ENCODE measurements at places on chromosomes 12 and 14. TPM values are rescaled to one million over a fixed set of nuclear protein-coding genes. Genes with fewer than 3 reads are reported as not detected.

DNA sequence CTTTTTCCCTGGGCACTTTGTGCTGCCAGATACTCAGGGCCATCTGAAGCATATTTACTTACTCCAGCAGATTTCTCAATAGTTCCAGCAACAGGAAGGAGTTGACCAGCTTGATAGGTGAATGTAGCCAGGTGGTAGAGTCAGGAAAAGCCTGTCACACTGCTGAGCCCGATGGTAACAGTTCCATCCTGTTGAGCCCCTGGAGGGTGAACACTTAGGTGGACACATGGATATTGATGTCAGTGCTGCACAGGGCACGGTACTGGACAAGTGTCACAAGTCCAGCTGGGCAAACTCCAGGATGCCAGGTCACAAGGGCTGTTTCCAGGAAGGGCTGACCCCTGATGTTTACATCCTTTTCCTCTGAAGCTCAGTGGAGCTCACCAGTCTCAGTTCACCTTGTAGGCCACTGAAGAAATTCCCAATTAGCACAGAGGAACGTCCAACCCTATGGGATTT, 2.3 kb upstream of the SMOC1 start:
- no peak for DNase-seq

DNA sequence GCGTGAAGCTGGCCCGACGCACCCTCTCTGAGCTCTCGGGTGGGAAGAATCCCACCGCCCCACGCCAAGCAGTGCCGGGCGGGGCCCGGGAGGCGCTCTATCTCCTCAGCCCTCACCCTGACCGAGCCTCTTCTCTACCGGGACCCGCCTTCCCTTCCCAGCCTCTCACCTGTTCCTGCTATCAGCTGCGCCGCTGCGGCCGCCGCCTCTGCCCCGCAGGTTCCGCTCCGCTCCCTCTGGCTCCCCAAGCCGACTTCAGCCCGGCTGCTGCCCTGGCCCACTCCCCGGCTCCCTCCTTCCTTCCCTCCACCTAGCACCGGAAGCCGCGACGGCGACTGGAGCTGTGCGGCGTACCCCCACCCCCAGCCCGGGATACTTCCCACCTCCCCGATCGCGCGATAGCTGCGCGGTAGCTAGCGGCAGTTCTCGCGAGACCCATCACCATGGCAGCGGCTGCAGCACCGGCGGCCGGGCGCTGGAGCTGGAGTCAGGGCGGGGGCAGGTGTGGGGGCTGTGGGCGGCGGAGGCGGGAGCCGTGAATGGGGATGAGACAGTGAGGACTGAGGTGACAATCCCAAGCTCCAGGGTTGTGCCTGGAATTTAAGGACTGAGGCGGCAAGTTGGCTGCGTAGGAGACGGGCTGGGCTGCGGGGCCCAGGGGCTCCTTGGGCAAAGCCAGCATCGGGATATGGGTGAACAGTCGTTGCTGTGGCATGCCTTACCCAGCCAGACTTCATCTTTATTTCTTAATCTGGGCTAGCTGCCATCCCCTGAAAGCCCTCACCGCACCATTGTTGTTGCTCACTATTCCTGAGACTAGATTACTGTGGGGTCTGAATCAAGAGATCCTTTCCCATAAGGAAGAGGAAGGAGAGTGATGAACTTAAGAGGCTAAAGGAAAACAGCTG, at the start of gene ARF3:
Gene ARF3 (minus strand): TSS at position 347 of the 908 bp plus-strand sequence. CDS start 16,392 bp downstream, outside the sequence.
- DNase-seq = peak; percentile 98

GRCh38 chr14:70893858-70894291, 13.4 kb upstream of the PCNX1 start:
- DNase-seq = no peak

DNA sequence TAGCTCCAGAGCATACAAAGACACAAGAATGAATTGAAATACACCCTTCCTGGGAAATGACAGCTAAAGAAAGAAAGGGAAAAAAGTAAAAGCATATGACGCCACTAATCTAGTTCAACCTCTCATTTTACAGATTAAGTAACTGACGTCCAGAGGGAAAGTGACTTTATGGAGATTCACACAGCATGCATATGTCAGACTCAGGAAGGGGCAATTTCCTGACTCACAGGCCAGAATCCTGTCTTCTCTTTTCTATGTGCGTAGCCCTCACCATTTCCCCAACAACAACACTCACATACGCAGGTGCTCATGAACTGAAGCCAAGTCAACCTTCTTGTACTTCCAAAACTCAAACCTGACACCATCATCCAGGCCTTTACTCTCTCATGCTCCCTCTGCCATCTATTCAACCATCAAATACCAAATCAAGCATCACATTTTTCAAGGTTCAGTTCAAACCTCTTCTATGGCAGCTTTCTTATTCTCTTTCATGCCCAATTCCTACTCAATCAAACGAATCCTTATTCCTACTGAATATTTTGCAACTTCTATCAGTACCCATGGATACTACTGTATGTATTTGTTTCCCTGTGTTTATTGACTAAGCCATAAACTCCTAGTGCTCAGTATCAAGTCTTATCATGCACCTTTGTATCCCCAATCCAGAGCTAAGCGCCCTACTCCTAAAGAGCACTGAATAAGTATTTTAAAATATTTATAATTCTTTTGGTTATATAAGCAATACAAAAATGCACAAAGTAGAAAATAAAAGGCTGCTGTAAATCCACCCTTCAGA, 52.8 kb downstream of the STXBP6 start:
- no peak for DNase-seq

DNA sequence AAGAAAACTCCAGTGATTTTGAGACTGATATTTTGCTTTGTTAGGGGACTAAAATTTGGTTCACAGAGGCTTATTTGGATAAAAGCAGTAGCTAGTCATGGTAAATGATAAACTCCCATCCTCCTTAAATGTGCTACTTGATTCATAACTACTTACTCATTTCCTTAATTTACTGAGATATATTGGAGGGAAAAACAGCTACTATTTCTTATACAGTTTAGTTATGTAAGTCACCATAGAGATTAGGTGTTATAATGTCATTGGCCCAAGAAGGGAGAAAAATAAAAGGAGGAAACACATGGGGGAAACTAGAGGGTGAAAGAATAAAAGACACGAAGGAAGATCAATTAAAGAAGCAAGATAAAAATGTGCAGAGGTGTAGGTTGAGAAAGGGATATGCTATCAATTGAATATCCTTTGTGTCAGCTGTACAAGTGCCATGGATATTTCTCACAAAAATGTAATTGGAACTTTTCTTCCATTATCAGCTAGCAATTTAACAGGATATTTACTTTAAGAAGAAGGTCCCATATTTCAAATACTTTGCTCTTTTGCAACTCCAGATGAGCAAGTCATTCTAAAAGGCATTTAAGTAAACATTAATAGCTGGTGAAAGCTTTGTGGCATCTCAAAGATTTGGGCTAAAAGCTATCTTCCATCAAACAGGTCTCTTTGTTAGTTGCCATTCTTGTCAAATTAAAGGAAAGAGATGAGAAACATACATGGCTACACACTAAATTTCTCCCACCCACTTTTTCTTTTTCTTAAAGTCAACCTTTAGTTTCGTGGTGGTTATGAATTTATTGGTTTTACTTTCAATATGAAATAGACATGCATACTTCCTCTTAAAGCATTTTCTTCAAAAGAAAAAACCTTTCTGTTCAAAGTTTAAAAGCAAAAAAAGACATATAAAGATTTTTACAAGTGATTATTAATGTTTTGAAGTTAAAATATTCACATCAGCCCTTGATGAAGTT, 439.5 kb downstream of the CCER1 start:
- no peak for DNase-seq

Gene CCDC177
- total RNA-seq = not detected

DNA sequence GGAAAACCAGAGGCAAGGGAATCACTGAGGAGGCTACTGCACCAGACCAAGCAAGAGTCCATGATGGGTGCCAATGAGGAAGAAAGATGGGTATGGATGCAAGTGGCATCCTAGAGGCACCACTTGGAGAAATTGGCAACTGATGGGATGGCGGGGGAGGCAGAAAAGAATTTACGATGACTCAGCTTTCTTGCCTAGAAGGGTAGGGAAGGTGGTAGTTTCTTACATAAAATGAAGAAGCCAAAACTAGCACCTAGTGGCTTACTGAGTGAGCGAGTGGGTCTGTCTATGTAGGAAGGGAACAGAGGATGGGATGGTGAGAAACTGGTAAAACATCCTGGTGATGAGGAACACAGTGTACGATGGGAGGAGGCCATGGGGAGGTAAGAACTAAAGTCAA, 80.8 kb downstream of the CIT start:
- DNase-seq = no peak

DNA sequence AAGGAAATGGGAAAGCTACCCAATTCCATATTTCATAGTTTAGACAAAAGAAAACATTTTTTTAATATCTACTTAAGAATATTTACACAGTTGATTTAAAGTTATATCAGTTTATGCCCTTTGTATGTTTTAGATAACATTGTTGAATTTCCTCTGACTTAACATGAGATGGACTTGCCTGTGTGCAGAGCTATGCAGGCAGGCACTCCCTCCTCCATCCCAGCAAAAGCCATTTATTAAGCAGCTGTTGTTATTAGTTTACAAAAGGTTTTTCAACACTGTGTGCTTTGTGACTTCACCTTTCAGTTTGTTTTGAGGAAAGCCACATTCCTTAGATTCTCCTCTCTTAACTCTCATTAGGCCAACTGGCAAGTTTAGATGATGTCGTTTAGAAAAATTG, 337.5 kb upstream of the PDE3A start:
- no peak for DNase-seq

GRCh38 chr14:22484632-22485031, 104.4 kb downstream of the DAD1 start:
- DNase-seq = no peak

DNA sequence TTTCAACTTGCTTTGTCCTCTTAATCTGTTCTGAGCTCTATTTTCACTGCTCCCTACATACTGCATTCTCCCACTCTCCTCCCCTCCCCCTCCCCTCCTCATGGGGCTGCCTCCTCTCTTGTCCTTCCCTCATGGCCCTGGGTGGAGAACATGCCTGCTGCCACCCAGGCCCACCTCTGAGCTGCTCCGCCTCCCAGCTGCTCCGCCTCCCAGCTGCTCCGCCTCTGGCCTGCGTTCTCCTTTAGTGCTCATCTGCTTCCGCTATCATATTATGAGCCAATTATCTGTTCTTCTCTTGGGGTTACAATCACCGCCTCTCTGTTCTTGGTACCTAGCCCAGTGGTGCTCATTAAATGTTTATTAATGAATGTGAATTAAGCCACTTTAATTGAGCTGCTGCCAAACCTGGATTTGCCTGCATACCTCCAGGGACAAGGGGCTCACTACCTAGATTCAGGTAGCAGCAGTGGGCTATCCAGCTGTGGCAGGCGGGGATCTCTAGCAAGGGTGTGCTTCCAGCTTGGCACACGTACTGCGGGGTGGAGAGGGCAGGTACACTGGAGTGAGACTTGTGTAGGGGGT, 32.0 kb upstream of the FAM181A start:
- DNase-seq = no peak

DNA sequence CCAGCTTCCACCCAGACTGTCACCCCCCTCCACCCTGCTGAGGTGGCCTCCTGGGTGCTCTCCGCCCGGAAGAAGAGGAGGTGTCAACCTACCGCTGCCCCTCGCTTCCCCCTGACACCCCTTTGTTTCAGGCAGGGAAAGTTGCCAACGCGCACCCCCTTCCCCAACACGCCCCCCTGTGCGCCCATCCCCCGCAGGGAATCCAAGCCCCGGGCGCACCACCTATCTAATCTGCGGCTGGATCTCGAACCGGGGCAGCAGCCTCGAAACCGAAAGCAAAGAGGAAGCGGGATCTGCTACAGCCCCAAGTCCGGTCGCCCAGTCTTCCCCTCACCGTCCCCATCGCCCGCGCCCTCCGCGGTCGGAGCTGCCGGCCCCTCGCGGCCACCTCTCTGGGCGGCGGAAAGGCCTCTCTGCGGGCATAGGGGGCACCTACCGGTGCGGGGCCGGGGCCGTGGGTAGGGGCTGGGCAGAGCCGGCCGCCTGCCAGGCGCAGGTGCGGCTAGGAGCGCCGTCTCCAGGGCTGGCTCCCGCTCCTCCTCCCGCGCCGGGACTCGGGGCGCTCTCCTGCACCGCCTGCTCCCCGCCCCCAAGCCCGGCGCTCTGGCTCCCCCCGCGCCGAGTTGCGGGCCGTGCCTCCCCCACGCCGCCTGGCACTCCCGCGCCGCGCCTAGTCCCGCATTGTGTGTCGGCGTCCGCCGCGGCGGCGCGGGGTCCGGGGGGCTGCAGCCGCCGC, 18.3 kb upstream of the PLEKHH1 start:
- peak; percentile 74 for DNase-seq

GRCh38 chr14:96538097-96538989, 36.2 kb downstream of the PAPOLA start:
- no peak for DNase-seq

DNA sequence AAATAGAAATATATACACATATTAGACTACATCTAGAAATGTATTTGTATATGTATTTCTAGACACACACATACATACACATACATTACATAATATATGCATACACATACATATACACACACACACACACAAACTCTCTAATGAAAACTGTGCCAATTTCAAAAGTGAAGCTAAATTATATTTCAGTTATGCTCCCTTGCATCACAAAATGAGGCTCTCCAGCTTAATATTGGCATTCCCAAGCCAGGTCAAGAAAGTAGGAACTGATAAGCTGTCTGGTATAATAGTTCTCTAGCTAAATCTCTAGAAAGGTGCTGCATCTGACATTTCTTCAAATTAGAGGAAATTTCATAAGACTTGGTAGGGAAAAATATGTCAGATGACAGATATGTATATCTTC, 56.9 kb downstream of the GARIN6 start:
- DNase-seq = no peak

Gene GLS2
- 5.4 TPM for total RNA-seq

Gene CYP46A1
- 0.15 TPM for total RNA-seq

Gene LMNTD1
- total RNA-seq = 0.57 TPM

- DNase-seq = peak; percentile 13
Measured at GRCh38 chr12:4579305-4580102, 17.5 kb downstream of the DYRK4 start.

Gene RBP5
- total RNA-seq = 0.46 TPM

Gene TAS2R42
- not detected for total RNA-seq

DNA sequence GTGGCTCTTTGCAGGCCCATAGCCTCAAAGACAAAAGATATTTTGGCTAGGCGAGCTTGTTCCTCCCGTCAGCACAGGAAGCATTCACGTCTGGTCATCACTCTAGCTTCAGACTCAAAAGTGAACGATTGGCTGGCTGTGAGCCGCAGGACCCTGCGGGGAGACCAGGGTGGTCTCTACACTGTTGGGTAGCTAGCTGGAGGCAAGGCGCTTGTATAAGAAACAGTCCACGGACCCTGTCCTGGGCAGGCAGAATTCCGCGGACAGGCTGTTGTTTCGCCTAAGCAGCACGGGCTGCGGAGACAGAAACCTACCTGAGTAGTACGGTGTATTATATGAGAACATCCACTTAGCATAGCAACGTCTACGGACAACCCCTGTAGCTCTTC, 29.6 kb downstream of the WBP11 start:
- no peak for DNase-seq

- DNase-seq = peak; percentile 10
Measured at GRCh38 chr12:71164568-71165197, 6.9 kb upstream of the TSPAN8 start.

- DNase-seq = no peak
Measured at GRCh38 chr12:19014240-19014639, 115.3 kb upstream of the PLEKHA5 start.
